ENCODE measurements at places on chromosomes 7 and 10. TPM values are rescaled to one million over a fixed set of nuclear protein-coding genes. Genes with fewer than 3 reads are reported as not detected.

Gene DYNC1I1
- 1.2 TPM for total RNA-seq

Gene CLDN12
- 29.6 TPM for total RNA-seq

Gene LOXL4
- total RNA-seq, result 0.34 TPM

Gene DNAJC12
- 2.2 TPM for total RNA-seq

Gene CLRN3
- not detected for total RNA-seq

Measured in melanocyte of skin (primary cell).